Activated naive CD4-positive, alpha-beta T cell treated with anti-CD3 and anti-CD28 coated beads for 36 hours (primary cell): ENCODE measurements at places on chromosomes 2 and 18. TPM values are rescaled to one million over a fixed set of nuclear protein-coding genes. Genes with fewer than 3 reads are reported as not detected.

DNA sequence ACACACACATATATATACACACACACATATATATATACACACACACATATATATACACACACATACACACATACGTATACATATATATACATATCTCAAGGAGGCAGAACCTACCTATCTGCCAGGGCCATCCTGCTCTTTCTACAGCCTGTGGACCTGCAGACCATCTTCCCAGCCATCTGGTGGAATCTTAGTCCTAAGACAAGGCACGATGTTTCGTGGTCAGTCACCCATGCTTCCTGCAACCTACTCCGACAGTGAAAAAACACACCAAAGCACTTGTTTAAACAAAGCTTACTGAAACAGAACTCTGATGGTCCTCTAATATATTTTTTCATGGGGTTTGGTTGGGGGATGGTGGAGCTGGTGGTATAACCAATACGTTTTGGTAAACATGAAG lies 164.2 kb upstream of the ZNF521 start:
- no peaks in the 10 kb centered on the region for H3K36me3 ChIP-seq
- no peak for DNase-seq
- no peak overlapping the region for H3K4me3 ChIP-seq
- H3K4me1 ChIP-seq, result no peaks in the 10 kb centered on the region

PKDCC gene
- total RNA-seq, result not detected

- peaks cover 25% of the 10 kb centered on the region for H3K36me3 ChIP-seq
- H3K4me1 ChIP-seq, result no peaks in the 10 kb centered on the region
- H3K4me3 ChIP-seq, result no peak overlapping the region
- H3K27ac ChIP-seq, result no peak overlapping the region
Measured at GRCh38 chr18:56804395-56804794, 153.2 kb downstream of the WDR7 start.

DNA sequence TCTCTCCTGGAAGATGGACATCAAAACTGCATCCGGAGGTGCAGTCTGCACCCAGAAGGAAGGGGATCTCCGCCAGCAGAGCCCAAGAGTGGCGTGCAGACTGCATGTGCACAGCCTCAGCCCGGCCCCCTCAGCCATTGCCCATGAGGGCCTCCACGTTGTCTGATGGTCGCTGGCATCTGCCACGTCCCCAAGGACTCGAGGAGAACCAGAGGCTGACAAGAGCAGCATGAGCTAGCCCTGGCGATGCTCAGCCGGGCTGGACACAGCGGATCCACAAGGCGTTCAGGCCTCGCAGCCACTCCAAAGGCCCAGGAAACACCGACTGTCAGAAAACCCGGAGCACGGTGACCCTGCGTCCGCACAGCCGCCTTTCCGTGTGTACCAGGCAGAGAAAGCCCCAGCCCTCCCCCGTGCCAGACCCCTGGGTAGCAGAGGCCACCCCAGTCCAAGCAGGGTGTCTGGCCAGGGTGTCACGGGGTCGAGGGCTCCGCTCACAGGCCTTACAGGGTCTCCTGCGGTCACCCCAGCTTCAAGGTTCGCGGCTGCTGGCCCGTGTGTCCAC lies 48.3 kb downstream of the SLC66A2 start:
- DNase-seq, result no peak
- H3K27me3 ChIP-seq, result no peaks in the 10 kb centered on the region
- H3K27ac ChIP-seq, result no peak overlapping the region
- H3K4me3 ChIP-seq, result no peak overlapping the region
- peaks cover 5% of the 10 kb centered on the region for H3K4me1 ChIP-seq

AOX1 gene
- 0.45 TPM for total RNA-seq

DNA sequence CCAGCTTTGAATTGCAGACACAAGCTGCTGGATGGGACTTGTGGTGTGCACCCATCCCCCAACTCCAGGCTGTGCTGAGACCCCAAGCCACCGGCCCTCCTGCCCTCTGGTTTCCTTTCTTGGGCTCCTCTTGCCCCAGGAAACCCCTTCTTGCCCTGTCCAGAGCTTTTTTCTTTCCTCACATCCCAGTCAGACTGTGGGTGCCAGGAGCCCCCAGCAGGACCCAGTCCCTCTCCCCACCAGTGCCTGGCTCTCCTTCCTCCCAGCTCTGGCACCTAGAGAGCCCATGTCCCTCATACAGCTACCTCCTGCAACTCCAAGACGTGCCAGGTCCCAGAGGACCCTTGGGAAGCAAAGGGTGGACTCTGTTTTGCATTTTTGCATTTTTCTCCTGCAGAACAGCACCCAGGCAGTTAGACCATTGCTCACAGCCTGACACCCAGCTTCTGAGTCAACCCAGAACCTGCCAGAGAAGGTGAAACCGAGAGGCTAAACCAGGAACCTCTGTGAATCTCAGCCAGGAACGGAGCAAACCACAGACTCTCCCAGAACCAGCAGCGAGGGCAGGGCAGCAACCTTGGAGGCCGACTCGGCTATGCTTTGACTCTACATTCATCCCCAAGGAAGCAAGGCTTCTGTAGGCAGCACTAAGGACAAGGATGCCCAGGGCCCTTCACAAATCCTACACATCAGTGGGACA lies 221.1 kb downstream of the ANAPC1 start:
- no peak overlapping the region for H3K4me3 ChIP-seq
- H3K27me3 ChIP-seq, result no peaks in the 10 kb centered on the region
- H3K36me3 ChIP-seq, result no peaks in the 10 kb centered on the region
- DNase-seq, result peak; percentile 55
- H3K27ac ChIP-seq, result no peak overlapping the region

DNA sequence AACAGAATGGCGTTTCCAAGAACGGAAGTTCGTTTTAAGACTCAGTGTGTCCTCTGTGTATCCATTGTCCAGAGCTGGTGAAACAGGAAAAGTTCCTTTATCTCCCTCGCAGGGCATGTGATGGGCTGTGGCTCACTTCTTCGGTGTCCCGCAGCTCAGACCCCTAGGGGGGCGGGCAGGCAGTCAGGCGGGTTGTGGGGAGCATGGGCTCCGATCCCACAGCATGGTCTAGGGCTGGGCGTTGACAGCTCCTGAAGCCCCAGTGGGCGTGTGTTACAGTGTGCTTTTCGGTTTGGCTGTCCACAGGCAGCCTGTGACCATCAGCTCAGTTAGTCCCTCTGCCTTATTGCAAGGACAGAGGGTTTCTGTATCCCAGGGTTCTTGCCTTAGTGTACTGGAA lies 319.6 kb downstream of the AGAP1 start:
- no peaks in the 10 kb centered on the region for H3K4me1 ChIP-seq
- H3K27ac ChIP-seq, result no peak overlapping the region
- H3K36me3 ChIP-seq, result no peaks in the 10 kb centered on the region
- H3K4me3 ChIP-seq, result no peak overlapping the region

GRCh38 chr2:134758633-134759032 lies 39.8 kb upstream of the TMEM163 start:
- H3K27ac ChIP-seq, result no peak overlapping the region
- no peaks in the 10 kb centered on the region for H3K36me3 ChIP-seq
- H3K27me3 ChIP-seq, result peaks cover 37% of the 10 kb centered on the region
- no peak overlapping the region for H3K4me3 ChIP-seq

DNA sequence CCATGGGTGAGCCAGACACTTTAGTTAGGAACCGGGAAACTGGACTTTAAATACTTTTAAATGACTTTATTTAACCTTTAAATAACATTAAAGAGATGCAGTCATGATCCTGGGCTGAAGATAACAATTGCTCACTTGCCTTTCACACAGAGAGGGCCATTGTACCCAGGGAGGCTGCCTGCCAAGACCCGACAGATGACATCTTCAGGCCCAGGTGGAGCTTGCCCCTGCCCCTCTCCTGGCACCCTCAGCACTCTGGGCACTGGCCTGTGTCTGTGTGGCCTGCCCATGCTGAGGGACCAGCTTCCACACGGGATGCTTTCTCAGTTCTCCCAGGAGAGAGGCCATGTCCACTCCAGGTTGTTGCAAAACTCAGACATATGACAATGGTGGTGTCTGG lies 216.4 kb upstream of the MYT1L start:
- peaks cover 1% of the 10 kb centered on the region for H3K36me3 ChIP-seq
- H3K27ac ChIP-seq, result no peak overlapping the region
- DNase-seq, result no peak

LYG1 gene
- total RNA-seq, result 0.32 TPM

GRCh38 chr18:27165412-27165811 lies 19.7 kb downstream of the CHST9 start:
- H3K4me3 ChIP-seq, result no peak overlapping the region
- H3K27ac ChIP-seq, result no peak overlapping the region
- DNase-seq, result no peak
- no peaks in the 10 kb centered on the region for H3K27me3 ChIP-seq
- no peaks in the 10 kb centered on the region for H3K4me1 ChIP-seq

- no peak overlapping the region for H3K27ac ChIP-seq
- H3K4me3 ChIP-seq, result no peak overlapping the region
- no peaks in the 10 kb centered on the region for H3K27me3 ChIP-seq
- peaks cover 34% of the 10 kb centered on the region for H3K4me1 ChIP-seq
- no peak for DNase-seq
- no peaks in the 10 kb centered on the region for H3K36me3 ChIP-seq
Measured at GRCh38 chr2:30404319-30405259, 42.5 kb upstream of the LCLAT1 start.

- H3K27me3 ChIP-seq, result no peaks in the 10 kb centered on the region
- no peak overlapping the region for H3K4me3 ChIP-seq
- H3K4me1 ChIP-seq, result no peaks in the 10 kb centered on the region
- DNase-seq, result no peak
Measured at GRCh38 chr2:214077727-214078126, 333.1 kb upstream of the VWC2L start.

ZSWIM2 gene
- not detected for total RNA-seq

GRCh38 chr2:41414486-41415230 lies 633.2 kb upstream of the PKDCC start:
- no peaks in the 10 kb centered on the region for H3K4me1 ChIP-seq
- peaks cover 3% of the 10 kb centered on the region for H3K27me3 ChIP-seq
- no peak overlapping the region for H3K4me3 ChIP-seq
- H3K36me3 ChIP-seq, result no peaks in the 10 kb centered on the region
- DNase-seq, result peak; percentile 4

GRCh38 chr2:45153121-45153520 lies 143.9 kb upstream of the SIX2 start:
- H3K4me1 ChIP-seq, result no peaks in the 10 kb centered on the region
- H3K36me3 ChIP-seq, result no peaks in the 10 kb centered on the region
- no peak overlapping the region for H3K4me3 ChIP-seq
- H3K27ac ChIP-seq, result no peak overlapping the region
- DNase-seq, result no peak

DNA sequence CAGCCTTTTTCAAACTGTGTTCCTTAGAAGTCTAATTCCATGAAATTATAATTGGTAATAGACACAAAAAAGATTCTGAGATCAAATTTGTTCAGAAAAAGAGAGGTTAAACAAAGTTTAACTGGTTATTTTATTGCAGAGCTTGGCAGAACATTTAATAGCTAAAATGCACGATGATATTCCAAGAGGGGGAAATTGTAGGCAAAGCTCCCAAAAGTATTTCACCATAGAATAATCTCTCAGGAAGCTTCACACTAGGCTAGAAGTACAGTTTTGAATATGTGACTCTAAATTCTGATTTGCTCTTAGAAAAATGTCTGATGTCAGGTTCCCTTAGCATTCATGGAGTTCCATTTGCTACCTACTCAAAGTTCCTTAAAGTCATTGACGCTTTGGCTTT lies 292.4 kb upstream of the SETBP1 start:
- H3K4me3 ChIP-seq, result no peak overlapping the region
- no peaks in the 10 kb centered on the region for H3K36me3 ChIP-seq
- H3K27me3 ChIP-seq, result no peaks in the 10 kb centered on the region
- DNase-seq, result no peak

- no peak overlapping the region for H3K27ac ChIP-seq
- no peaks in the 10 kb centered on the region for H3K27me3 ChIP-seq
- no peaks in the 10 kb centered on the region for H3K36me3 ChIP-seq
- H3K4me1 ChIP-seq, result no peaks in the 10 kb centered on the region
- H3K4me3 ChIP-seq, result no peak overlapping the region
Measured at GRCh38 chr2:216810399-216811160, 49.3 kb downstream of the TNP1 start.

TRMT61B gene
- total RNA-seq, result 13.6 TPM

EML6 gene
- 0.38 TPM for total RNA-seq

DNA sequence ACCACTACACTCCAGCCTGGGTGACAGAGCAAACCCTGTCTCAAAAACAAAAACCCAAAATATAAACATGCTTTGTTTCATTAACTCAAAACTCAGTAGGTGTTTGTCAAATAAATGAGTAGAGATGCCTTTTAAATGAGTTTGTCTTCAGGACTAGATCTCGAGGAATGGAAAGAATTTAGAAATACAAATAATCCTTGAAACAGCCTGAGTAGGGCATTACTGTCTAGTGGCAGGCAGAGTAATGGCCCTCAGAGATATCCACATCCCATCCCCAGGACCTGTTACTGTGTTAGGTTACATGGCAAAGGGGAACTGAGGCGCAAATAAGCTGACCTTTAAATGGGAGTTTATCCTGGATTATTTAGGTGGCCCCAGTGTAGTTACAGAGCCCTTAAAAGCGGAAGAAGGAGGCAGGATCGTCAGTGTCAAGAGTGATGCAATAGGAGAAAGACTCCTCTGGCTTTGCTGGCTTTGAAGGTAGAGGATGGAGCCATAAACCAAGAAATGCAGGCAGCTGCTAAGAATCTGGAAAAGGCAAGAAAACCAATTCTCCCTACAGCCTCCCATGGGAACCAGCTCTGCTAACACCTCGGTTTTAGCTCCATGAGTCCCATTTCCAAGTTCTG lies 63.0 kb downstream of the CABLES1 start:
- H3K4me1 ChIP-seq, result peaks cover 3% of the 10 kb centered on the region
- H3K27ac ChIP-seq, result no peak overlapping the region

GRCh38 chr2:226835420-226835795 lies 446 bp upstream of the RHBDD1 start:
- H3K4me1 ChIP-seq, result peaks cover 53% of the 10 kb centered on the region
- no peaks in the 10 kb centered on the region for H3K27me3 ChIP-seq
- peak; percentile 34 for DNase-seq
- peaks cover 33% of the 10 kb centered on the region for H3K36me3 ChIP-seq

- H3K27me3 ChIP-seq, result peaks cover 5% of the 10 kb centered on the region
- no peaks in the 10 kb centered on the region for H3K4me1 ChIP-seq
- H3K36me3 ChIP-seq, result no peaks in the 10 kb centered on the region
- no peak overlapping the region for H3K27ac ChIP-seq
- no peak overlapping the region for H3K4me3 ChIP-seq
Measured at GRCh38 chr2:106804161-106804560, 81.8 kb downstream of the ST6GAL2 start.

STEAP3 gene
- total RNA-seq, result 0.07 TPM

DHRS9 gene
- 2.6 TPM for total RNA-seq

DNA sequence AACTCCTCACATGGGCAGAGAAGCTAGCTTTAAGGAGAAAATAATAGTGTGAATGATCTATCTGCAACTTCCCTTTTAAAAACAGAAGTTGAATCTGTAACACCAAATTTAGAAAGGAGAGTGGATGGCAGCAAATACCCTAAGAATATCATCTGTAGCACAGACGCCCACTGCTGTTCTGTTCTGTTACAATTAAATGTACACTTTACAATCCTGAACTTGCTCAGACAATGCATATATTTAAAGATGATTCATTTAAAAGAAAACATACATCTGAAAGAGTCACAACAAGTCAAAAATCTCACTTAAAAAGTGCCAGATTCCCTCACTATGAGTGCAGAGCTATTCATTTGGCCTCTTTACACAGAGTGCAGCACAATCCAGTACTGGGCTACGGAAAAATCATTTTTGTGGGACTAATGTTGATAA lies 8.0 kb upstream of the SERTAD2 start:
- peaks cover 68% of the 10 kb centered on the region for H3K4me1 ChIP-seq
- DNase-seq, result no peak
- no peaks in the 10 kb centered on the region for H3K27me3 ChIP-seq
- H3K36me3 ChIP-seq, result no peaks in the 10 kb centered on the region
- peak overlapping the region; percentile 56 for H3K27ac ChIP-seq

- H3K36me3 ChIP-seq, result no peaks in the 10 kb centered on the region
- DNase-seq, result no peak
- no peak overlapping the region for H3K4me3 ChIP-seq
- no peak overlapping the region for H3K27ac ChIP-seq
- H3K27me3 ChIP-seq, result peaks cover 20% of the 10 kb centered on the region
Measured at GRCh38 chr18:9734189-9734588, 26.1 kb downstream of the RAB31 start.
